Anterior cingulate cortex (tissue), 58 donors: ENCODE measurements at places on chromosomes 16 and 17.

DNA sequence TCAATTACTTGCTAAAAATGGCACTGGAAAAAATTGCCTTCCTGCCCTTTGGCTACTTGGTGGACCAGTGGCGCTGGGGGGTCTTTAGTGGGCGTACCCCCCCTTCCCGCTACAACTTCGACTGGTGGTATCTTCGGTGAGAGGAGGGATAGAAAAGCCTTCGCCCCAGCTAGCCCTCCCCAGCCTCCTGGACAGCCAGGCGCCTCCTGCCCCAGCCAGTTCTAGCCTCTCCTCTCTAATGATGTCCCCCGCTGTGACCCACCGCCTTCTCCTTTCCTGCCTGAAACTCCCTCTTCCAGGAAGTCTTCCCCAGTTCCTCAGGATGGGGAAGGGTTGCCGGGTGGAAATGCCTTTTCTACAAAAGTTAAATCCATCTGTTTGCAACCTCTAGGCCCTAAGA, 6.2 kb downstream of the ACE start:
- no peak for DNase-seq

DNA sequence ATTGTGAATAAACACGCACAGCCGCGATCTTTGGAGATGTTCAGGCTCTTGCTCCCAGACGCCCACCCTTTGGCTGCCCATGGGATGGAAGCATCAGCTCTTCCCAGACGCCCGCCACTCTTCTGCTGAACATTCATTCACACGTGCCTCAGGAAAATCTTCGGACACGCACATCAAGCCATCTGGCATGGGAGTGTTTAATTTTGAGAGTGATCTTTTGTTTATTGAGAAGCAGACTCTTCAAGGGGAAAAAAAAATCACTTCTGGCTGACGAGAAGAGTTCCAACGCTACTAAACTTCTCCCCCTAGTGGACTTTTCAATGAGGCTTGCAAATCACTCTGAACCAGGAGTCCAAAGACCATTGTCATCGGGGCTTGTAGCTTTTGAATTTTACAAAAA, 62.0 kb upstream of the NUDT7 start:
- no peak for DNase-seq

DNA sequence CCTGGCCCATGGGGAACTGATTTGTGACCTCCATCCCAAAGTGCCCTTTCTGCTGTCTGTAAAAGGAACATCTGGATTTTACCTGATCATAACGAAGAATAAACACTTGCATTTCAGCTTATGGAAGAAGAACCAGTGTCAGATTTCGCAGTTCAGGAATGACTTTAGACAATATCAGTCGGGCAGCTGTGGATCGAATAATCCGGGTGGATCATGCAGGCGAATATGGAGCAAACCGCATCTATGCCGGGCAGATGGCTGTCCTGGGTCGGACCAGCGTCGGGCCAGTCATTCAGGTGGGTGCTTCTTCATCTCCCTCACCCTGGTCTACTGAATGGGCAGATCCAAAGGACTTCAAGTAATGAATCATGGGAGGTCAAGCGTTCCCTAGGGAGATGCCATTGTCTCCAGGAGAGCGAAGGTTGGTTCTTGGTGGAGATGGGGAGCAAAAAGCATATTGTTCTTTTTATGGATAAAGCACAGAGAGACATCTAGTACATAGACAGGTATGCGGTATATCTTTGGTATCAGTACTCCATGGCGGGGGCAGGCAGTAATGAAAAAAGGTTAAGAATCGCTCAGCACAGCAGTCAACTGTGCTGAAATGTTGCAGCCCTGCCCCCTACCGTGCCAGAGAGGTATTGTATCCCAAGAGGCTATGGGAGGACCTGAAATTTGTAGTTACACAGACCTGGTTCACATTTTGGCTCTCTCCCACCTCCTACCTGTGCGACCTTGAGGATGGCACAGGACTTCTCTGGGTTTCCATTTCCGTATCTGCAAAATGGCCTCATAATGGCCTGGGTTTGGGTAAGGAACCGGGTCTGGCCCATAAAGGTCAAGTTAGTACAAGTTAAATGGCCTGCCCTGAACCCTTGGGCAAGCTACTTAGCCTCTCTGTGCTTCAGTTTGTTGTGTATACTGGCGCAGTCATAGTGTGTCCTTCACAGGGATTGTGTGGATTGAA, 4.7 kb downstream of the COQ7 start:
- no peak for DNase-seq

DNA sequence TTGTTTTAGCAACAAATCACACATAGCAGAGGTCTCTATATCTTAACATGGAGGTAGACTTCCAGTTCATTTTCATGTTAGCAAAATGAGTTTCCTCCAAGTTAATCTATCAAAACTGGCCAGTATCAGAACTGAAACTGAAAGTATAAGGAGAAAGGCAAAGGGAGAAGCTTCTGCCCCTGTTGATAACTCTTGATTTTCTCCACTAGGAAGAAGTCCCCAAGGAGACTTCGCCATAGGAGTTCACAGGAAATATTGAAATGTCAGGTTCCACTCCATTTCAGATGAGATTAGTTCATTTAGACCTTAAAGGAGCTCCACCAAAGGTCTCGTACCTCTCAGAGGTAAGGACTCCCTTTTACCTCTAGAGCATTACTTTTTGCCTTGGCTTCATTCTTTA, 1.2 kb upstream of the OGFOD3 start:
- DNase-seq: no peak

DNA sequence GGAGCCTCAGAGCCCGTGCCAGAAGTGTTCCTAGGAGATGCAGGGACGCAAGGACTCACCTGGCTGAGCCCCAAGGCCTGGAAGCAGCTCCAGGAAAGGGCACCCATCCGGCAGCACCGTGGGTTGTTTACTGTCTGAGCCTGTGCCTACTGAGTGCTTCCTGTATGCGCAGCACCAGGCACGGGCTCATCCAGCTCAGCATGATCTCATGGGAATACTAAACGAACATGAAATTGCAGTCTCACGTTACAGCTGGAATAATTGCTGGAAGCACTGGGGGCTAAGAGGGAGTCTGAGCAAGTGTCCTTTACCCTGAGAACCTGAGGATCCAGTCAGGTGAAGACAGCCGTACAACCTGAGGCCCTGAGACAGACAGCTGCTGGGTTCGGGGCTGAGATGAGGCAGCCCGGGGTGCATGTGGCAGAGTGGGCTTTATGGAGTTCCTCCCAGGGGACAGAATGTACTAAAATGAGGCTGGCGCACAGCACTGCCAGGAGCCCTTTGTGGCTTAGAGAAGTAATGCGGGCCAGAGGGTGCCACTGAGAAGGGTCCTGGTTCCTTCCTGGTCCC, 5.4 kb downstream of the CTRL start:
- no peak for DNase-seq

DNA sequence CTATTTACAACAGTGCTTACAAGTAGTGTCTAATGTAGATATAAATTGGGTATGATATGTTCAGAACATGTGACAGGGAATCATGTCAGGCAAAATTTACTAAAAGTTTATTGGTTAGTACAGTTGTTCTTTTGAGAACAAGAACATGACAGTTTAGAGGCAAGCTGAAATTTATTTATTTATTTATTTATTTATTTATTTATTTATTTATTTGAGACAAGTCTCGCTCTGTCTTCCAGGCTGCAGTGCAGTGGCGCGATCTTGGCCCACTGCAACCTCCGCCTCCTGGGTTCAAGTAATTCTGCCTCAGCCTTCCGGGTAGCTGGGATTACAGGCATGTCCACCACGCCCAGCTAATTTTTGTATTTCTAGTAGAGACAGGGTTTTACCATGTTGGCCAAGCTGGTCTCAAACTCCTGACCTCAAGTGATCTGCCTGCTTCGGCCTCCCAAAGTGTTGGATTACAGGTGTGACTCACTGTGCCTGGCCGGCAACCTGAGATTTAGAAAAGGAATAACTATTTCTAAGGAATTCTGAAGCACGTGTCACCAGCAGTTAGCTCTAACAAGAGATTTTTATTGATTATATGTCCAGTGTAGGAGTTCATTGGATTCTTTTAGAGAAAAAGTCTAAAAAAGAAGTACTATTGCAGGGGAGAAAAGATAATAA, 24.9 kb downstream of the MRTFB start:
- DNase-seq: no peak

DNA sequence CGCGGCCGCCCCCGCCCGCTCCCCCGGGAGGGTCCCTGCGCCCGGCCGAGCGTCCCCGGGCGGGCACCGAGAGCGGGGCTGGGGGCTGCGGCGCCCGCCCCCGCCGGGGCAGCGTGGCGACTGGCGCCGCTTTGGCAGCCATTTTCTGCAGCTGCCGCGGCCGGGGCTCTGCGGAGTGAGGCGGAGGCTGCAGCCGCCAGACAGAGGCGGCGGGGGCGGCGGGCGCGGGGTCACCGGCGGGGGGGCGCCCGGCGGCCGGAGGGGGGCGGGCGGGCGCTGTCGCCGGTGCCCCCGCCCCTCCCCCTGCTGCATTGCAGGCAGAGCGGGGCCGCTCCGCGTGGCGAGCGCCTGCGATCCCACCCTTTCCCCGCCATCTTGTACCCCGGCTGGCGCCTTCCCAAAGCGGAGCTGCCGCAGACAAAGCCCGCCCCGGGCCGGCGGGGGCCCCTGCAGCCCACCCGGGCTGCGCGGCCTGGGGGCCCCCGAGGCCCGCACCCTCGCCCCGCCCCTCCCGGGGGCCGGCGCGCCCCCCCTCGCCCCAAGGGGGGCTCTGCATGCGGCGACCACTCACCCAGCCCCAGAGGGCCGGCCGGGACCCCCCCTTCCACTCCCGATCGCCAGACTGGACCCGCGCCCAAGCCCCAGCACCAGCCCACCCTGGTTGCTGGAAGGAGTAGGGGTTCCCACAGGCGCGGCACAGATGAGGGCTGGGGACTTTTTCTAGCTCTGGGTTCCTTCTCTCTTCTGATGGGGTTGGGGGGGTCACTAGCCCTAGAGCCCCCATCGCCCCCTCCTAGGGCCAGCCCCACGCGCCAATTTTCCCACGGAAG, 16.6 kb upstream of the CBX8 start:
- DNase-seq: no peak
